C1 segment of cervical spinal cord (tissue), 14 donors: ENCODE measurements at places on chromosomes 4 and X.

DNA sequence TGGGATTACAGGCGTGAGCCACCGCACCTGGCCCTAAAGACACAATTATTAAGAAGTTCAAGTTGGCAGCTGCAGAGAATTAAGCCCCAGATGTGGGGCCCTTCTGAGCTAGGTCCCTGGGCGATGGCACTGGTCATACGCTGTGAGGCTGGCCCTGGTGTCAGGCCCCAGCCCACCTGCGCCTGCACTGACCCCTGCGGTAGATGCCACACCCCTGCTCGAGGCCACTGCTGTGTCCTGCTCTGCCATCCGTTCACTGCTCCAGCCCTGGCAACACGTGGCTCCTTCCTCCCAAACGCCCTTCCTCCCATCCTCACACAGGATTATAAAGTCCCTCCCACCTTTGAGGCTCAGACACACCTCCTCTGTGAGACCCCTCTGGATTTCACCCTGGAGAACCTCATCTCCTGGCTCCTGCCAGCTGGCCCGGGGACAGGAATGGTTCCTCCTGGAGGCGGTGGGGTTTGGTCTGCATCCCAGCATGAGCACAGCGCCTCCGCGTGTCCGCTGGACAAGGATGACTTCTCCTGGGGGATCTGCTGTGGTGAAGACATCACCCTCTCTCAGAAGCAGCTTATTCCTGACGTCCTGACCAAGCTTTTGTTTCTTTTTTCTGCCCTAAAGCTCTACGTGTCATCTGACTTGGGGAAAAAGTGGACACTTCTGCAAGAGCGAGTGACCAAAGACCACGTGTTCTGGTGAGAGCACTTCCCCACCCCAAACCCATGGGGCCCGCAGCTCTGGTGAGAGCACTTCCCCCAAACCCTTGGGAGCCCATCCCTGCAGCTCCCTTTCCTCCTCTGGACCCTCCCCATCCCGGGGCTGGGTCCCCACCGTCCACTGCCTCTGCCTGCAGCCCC lies 219.0 kb upstream of the PSAPL1 start:
- DNase-seq: no peak

DNA sequence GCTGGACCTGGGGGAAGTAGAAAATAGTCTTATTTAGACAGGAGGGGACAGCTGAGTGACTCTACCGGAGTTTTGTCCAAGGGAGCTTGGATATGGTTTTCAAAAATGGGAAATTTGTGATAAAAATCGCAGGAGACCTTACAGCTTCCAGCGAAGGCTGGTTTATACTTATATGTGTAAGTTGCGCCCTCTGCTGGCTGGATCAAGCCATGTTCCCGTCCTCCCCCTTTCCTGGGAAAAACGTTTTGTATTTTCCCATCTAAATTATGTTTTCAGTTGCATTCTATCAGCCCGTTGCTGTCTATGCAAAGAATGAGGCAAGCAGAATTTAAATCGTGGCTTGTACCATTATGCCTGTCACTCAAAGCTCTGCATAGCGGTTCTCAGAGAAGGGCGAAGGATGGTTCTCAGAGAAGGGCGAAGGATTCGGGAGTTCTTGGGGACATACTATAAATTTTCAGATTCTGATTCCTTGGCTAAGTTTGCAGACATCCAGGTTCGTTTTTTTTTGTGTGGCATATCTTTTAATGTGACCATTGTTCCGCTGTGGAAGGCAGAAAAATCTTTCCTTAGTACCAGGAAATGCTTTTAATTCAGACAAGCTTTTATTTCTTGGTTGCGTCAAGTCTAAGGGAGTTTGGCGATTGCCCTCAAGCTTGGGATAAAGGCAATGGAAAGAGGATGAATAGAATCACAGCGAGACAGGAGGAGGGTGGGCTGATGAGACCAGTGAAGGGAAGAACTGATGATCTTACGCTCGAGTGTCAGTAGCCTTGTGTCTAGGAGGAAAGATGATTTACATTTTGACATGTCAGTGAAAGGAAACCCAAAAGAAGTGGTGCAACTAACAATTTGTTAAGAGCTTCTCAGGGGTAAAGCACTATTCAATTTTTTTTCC lies 128.5 kb upstream of the ARX start:
- peak; percentile 18 for DNase-seq

DNA sequence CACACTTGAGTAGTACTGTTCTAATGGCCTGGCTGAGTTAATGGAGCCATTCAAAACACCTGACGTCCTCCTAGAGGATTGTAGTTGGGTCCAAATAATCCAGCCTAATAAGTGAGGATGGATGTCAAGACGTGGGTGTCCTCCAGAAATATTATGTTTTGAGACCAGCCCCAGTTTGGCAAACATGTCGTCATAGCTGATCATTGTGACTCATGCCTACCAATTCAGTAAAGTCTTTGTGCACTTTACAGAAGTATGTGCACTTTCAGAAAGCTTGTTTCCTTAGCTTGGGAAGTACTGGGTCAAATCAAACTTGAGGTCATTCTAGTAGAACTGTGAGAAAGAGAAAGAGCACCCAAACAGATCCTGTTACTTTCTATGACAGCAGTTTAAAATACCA lies 37.6 kb upstream of the GLRA2 start:
- DNase-seq: no peak

- no peak for DNase-seq
These were observed 13.5 kb upstream of the NKX1-1 start for GRCh38 chr4:1419708-1420107.

GRCh38 chr4:9927341-9928007 lies 93.8 kb downstream of the SLC2A9 start:
- no peak for DNase-seq

GRCh38 chr4:97665553-97665952 lies 477.7 kb downstream of the STPG2 start:
- DNase-seq: no peak

- DNase-seq: no peak
These were observed 27.7 kb downstream of the PDGFRA start for GRCh38 chr4:54256491-54257486.

GRCh38 chr4:105193536-105193935 lies 46.9 kb downstream of the TET2 start:
- no peak for DNase-seq

- no peak for DNase-seq
These were observed 19.4 kb upstream of the ATP8A1 start for GRCh38 chr4:42676066-42676951.

- DNase-seq: no peak
These were observed 97.4 kb downstream of the COL4A5 start for GRCh38 chrX:108537005-108537404.

DNA sequence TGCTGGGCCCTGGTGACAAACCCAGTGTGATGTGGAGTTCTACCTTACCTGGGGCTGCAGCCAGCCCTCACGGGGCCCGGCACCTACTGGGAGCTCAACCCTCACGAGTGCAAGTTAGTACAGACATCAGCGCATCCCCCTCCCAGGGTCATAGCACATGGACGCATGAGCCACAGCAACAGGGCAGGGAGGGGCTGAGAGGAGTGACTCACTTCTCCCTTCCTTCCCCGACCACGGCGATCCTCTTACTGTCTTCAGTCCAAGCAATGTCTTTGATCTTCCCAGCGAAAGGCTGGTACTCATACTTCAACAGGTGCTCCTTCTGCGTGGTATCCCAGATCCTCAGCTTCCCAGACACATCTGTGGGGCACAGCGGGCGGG lies 17.8 kb downstream of the WDR1 start:
- no peak for DNase-seq

DNA sequence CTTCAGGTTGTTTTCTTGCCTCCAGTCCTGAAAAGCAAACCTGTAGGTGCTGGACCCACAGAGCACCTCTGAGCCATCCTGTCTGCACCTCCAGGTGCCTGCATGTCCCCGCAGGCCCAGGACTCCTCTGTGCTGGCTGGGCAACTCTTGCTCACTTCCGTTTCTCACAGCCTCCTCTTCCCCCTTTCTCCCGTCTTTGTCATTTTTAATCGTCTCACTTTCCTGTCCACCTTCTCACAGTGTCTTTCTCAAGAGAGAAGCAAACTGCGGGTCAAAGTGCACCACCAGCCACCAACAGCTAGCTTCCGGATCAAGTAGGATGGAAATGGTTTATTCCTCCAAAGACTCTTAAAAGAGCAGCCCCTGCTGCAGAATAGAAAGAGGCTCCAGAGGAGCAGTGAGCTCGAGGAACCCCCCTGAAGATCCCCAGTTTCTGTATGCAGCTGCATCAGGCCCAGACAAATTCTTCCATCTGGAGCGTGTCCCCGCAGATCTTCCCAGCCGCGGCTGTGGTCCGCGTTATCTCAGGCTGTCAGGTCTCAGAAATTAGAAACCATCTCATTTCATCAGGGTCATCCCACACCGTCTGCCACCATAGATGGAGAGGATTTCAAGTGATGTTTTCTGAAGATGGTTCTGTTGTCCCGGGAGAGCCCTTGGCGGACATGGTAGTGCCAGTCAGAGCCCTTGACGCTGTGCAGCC lies 87.7 kb downstream of the FHDC1 start:
- no peak for DNase-seq

DNA sequence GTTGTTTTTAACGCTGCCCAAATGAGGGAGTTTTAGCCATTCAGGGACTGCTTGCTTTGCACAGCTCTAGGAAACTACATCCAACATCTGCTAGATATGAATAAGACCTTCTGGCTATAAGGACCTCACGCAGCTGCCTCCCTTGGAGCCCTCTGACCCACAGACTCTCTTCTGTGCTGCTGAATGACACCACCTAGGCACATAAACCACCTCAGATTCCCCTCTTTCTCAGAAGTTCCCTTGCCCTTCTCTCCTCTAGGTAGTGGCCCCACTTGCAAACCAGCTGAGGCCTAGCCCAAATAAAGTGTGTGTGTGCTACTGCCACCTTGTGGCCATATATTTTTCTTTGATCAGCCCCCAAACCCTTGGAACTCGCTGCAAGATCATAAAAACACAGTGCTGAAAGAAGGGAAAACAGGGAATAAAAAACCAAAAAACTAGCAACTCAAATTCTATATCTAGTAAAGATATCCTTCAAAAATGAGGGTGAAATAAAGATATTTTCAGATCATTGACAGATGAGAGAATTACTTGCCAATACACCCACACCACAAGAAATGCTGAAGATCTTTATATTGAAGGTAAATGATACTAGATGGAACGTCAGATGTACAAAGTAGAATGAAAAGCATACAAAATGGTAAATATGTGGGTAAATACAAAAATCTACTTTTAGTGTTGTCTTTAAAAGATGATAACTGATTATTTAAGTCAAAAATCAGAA lies 265.9 kb downstream of the ADAMTS3 start:
- no peak for DNase-seq
